Body of pancreas (tissue), 4 donors: ENCODE measurements at places on chromosomes 7 and 10. TPM values are rescaled to one million over a fixed set of nuclear protein-coding genes. Genes with fewer than 3 reads are reported as not detected.

PBLD gene
- total RNA-seq, result 32.2 TPM

FFAR4 gene
- 2.3 TPM for total RNA-seq

TRPV5 gene
- not detected for total RNA-seq

NPSR1 gene
- not detected for total RNA-seq

SCIN gene
- total RNA-seq, result not detected

NKX2-3 gene
- total RNA-seq, result not detected

FAM170B gene
- not detected for total RNA-seq

LIPK gene
- not detected for total RNA-seq

MLXIPL gene
- 13.5 TPM for total RNA-seq

UMAD1 gene
- 34.8 TPM for total RNA-seq

SEC31B gene
- 4.3 TPM for total RNA-seq

LIPN gene
- not detected for total RNA-seq

ZNF277 gene
- total RNA-seq, result 12.9 TPM

AKR1C1 gene
- 49.4 TPM for total RNA-seq

DNA sequence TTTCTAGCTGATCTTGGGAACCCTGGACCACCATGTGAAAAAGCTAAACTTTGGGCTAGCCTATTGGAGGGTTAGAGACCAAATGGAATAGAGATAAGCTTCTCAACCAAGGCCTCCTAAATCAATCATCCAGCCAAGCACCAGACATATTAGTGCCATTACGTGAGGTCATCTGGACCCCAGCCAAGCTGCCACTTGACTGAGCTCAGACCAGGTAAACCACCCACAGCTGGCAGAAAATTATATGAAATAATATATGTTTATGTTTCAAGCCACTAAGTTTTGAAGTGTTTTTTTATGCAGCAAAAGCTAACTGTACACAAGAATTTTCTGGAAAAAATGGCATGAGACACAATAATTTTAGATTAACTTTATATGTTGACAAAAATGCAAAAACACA, 82.6 kb upstream of the PCGF5 start:
- H3K36me3 ChIP-seq, result no peaks in the 10 kb centered on the region
- no peak overlapping the region for H3K27ac ChIP-seq
- H3K4me3 ChIP-seq, result no peak overlapping the region
- DNase-seq, result peak; percentile 57

GRCh38 chr7:75971961-75972763, 22.2 kb downstream of the TMEM120A start:
- H3K4me3 ChIP-seq, result no peak overlapping the region
- DNase-seq, result no peak
- peak overlapping the region; percentile 49 for H3K27ac ChIP-seq
- H3K27me3 ChIP-seq, result no peaks in the 10 kb centered on the region
- no peaks in the 10 kb centered on the region for H3K4me1 ChIP-seq
- H3K36me3 ChIP-seq, result no peaks in the 10 kb centered on the region

DNA sequence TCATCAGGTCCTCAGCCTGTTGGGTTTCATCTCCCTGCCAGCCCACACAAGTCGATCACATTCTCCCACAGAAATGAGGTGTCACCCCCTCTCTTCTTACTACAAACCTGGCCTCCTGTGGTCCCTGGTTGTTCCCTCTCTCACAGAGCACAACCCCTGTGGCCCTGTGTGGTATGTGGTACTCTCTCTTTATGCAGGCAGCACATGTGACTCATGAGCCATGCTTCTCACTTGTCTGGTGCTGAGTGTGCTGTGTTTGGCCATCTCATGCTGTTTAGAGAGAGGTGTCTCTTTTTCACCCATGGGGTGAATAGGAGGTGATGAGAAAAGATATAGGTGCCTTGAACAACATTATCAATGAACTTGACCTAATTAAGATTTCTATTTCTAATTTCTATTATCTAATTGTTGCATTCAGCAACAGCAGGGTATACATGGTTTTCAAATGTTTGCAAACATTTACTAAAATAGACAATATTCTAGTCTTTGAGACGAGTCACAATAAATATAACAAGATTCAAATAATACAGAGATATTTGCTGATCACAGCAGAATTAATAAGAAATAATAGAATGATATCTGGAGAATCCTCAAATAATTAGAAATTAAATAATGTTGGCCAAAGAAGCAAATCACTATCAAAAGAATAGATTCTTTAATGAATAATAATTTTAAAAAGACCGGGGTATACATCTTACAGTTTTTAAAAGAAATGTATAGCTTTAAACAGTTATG, 633.8 kb upstream of the IGFBP3 start:
- H3K27ac ChIP-seq, result no peak overlapping the region
- no peaks in the 10 kb centered on the region for H3K27me3 ChIP-seq
- H3K4me1 ChIP-seq, result peaks cover 4% of the 10 kb centered on the region
- H3K4me3 ChIP-seq, result no peak overlapping the region
- H3K36me3 ChIP-seq, result no peaks in the 10 kb centered on the region

- no peak overlapping the region for H3K4me3 ChIP-seq
- no peaks in the 10 kb centered on the region for H3K27me3 ChIP-seq
- H3K36me3 ChIP-seq, result no peaks in the 10 kb centered on the region
- no peak overlapping the region for H3K27ac ChIP-seq
- H3K4me1 ChIP-seq, result no peaks in the 10 kb centered on the region
Measured at GRCh38 chr7:75591467-75592255, 99.5 kb downstream of the SPDYE5 start.

GRCh38 chr7:84735011-84735410, 451.8 kb downstream of the SEMA3D start:
- H3K27ac ChIP-seq, result no peak overlapping the region
- H3K27me3 ChIP-seq, result no peaks in the 10 kb centered on the region
- no peak for DNase-seq
- H3K4me3 ChIP-seq, result no peak overlapping the region

- no peaks in the 10 kb centered on the region for H3K36me3 ChIP-seq
- H3K27ac ChIP-seq, result no peak overlapping the region
- peaks cover 66% of the 10 kb centered on the region for H3K27me3 ChIP-seq
Measured at GRCh38 chr10:101217044-101217425, 12.2 kb downstream of the LBX1 start.

DNA sequence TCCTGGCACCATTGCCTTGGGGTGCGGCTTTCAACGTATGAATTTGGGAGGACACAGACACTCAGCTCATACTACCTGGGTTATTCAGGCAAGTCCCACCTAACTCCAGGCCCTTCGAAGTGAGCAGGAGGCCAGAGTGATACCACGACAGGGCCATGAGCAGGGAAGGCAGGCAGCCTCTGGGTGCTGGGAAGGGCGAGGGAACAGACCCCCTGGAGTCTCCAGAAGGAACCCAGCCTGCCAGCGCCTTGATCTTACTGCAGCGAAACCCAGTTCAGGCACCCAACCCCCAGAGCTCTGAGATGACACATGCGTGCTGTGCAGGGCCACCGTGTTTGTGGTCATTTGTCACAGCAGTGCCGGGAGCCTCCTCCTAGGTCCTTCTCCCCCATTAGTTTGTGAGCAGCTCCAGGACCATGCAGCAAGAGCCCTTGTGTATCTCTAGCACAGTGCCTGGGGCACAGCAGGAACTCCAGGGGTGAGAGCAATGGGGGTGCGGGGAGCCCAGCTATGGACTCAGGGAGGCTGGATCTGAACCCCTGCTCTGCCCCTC, 7.7 kb upstream of the INSIG1 start:
- no peaks in the 10 kb centered on the region for H3K4me1 ChIP-seq
- H3K4me3 ChIP-seq, result no peak overlapping the region
- no peaks in the 10 kb centered on the region for H3K27me3 ChIP-seq
- no peak for DNase-seq

GRCh38 chr10:33274096-33274785, 60.2 kb downstream of the NRP1 start:
- H3K27me3 ChIP-seq, result no peaks in the 10 kb centered on the region
- H3K4me3 ChIP-seq, result no peak overlapping the region
- DNase-seq, result no peak

DNA sequence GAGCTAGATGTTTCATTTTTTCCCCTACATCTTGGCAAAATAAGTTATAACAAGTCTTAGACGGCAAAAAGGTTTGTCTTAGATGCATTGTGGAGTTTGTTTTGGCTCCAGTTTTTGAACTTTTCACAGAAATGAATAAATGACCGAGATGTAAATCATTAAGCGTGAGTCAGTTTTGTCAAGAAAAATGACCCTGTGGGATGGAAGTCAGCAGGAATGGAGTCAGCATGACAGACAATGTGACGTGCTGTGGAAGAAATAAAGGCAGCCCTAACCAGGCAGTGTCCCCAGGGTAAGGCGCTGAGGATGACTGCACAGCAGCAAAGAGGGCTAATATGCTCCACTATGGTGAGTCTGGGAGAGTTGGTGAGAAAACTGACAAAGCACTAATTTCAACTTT, 163.2 kb downstream of the NOC3L start:
- H3K27ac ChIP-seq, result no peak overlapping the region
- no peak for DNase-seq
- H3K27me3 ChIP-seq, result no peaks in the 10 kb centered on the region
- H3K4me1 ChIP-seq, result no peaks in the 10 kb centered on the region
- no peak overlapping the region for H3K4me3 ChIP-seq

GRCh38 chr7:68619526-68619925, 978.7 kb upstream of the AUTS2 start:
- no peak overlapping the region for H3K27ac ChIP-seq
- no peak for DNase-seq
- no peaks in the 10 kb centered on the region for H3K4me1 ChIP-seq
- no peaks in the 10 kb centered on the region for H3K36me3 ChIP-seq
- H3K27me3 ChIP-seq, result no peaks in the 10 kb centered on the region

DNA sequence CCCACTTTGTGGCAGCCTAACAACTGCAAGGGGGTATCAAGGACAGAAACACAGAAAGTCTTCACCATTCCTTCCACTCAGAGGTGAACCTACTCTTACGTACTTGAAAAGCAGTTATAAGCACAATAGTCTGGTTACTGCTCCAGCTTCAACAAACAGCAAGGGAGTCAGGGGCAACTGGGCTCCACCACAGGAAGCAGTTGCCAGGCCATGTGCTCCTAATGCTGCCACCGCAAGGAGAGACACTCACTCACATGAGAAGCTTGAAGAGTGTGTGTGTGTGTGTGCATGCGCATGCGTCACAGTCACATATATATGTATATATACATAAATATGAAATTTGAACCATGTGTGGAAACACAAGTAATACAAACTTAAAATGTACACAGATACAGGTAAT, 65.5 kb downstream of the GRB10 start:
- DNase-seq, result no peak
- H3K36me3 ChIP-seq, result no peaks in the 10 kb centered on the region
- H3K27ac ChIP-seq, result peak overlapping the region; percentile 1

DNA sequence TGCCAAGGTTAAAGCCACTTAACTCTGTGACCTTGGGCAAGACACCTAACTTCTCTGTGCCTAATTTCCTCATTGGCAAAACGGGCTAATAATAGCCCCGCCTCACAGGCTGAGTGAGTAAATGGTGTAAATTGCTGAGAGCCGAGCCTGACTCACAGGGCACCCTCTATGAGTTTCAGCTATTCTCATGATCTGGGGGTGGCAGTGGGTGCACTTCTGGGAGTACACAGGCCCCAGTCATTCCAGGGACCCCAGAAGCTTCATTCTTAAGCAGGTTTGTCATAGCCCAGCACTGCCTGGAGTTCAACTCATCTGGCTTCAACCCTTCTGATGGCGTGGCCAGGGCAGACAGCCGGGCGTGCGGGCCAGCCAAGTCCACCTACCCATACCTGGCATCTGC, 137.2 kb downstream of the GRID1 start:
- no peaks in the 10 kb centered on the region for H3K36me3 ChIP-seq
- H3K27ac ChIP-seq, result no peak overlapping the region
- H3K4me1 ChIP-seq, result no peaks in the 10 kb centered on the region
- H3K27me3 ChIP-seq, result no peaks in the 10 kb centered on the region

DNA sequence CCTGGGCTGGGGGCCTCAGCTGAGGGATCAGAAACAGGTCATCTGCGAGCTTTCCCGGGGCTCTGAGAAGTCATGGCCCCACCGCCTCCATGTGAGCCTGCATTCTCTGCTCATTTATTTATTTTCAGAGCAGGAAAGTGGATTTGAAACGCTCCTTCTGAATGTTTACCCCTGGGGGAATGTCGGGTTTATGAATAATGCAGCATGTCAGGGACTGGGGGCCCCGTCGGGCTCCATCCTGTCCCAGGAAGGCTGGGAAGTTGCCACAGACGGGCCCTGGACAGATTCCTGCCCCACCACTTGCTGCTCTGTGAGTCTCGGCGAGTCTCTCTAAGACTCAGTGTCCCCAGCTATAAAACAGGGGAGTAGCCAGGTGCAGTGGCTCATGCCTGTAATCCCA, 11.9 kb upstream of the GTF2IRD1 start:
- no peak overlapping the region for H3K4me3 ChIP-seq
- no peak overlapping the region for H3K27ac ChIP-seq
- no peaks in the 10 kb centered on the region for H3K4me1 ChIP-seq
- H3K27me3 ChIP-seq, result no peaks in the 10 kb centered on the region
- DNase-seq, result no peak

DNA sequence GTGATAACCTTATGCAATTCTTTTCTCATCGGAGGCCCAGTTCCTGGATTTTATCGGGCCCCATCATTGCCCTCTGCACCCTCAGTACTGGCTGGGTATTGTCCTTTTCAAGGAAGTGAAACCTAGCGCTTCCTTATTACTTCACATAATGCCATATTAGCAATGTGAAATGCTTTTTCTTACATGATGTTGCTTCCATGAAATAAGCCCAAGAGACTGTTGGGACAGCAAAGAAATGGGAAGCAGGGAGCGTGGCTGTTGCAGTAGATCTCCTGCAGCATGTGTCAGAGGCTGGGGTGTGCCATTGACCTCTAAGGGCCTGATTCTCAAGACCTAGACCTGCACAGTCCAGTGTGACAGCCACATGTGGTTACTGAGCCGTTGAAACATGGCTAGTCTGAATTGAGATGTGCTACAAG, 8.1 kb downstream of the CHN2 start:
- H3K27me3 ChIP-seq, result no peaks in the 10 kb centered on the region
- no peak overlapping the region for H3K4me3 ChIP-seq
- H3K36me3 ChIP-seq, result no peaks in the 10 kb centered on the region
- H3K4me1 ChIP-seq, result peaks cover 55% of the 10 kb centered on the region

- DNase-seq, result no peak
- H3K36me3 ChIP-seq, result no peaks in the 10 kb centered on the region
- no peak overlapping the region for H3K27ac ChIP-seq
- H3K4me1 ChIP-seq, result no peaks in the 10 kb centered on the region
Measured at GRCh38 chr10:61215246-61215645, 237.9 kb downstream of the TMEM26 start.

- no peak for DNase-seq
- no peaks in the 10 kb centered on the region for H3K4me1 ChIP-seq
- H3K27ac ChIP-seq, result no peak overlapping the region
- H3K27me3 ChIP-seq, result no peaks in the 10 kb centered on the region
Measured at GRCh38 chr7:33547880-33548279, 357.5 kb upstream of the BMPER start.

DNA sequence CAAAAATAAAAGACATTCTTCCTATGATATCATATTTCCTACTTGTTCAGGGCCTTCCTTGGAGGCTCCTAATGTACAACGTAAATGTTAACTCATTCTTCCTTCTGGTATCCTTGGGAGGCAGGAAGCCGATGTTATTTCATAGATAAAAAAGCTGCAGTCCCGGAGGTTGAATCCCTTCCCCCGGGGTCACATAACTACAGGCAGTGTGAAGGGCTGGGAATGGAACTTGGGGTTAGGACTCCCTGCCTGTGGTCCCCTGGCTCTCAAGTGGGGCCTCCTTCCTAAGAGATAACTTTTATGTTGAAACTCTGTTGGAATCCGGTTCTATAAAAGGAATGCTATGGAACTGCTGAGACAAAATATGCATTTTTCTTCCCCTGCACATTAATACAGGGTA, 14.9 kb upstream of the CCDC3 start:
- H3K27ac ChIP-seq, result no peak overlapping the region
- H3K4me1 ChIP-seq, result no peaks in the 10 kb centered on the region
- H3K4me3 ChIP-seq, result no peak overlapping the region
- DNase-seq, result no peak
